ENCODE measurements at places on chromosomes 2 and 18.

DNA sequence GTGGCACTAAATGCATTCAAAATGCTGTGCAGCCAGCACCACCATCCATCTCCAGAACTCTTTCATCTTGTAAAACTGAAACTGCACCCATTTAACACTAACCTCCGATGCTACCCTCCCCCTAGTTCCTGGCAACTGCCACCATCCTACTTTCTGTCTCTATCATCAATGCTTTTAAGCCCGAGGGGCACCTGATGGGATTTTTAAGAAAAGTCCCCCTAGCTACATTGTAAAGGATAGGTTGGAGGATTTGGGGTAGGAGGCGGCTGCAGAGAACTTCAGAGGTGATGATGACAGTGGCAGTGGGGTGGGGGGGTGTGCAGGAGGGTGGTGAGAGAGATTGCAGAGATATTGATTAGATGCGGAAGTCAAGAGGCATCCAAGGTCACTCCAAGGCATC lies 10.8 kb upstream of the YWHAQ start:
- DNase-seq: no peak

- no peak for DNase-seq
These were observed 933 bp upstream of the ADNP2 start for GRCh38 chr18:80108121-80108536.

- no peak for DNase-seq
These were observed 133.9 kb downstream of the TDRD15 start for GRCh38 chr2:21257621-21258020.

GRCh38 chr2:208129744-208130711 lies at the start of gene CRYGC:
Gene CRYGC, minus strand, starts transcription at chr2:208129828. Its CDS starts 36 bp downstream, at chr2:208129792.
- no peak for DNase-seq

- no peak for DNase-seq
These were observed 548.6 kb upstream of the ZEB2 start for GRCh38 chr2:145068509-145068908.

DNA sequence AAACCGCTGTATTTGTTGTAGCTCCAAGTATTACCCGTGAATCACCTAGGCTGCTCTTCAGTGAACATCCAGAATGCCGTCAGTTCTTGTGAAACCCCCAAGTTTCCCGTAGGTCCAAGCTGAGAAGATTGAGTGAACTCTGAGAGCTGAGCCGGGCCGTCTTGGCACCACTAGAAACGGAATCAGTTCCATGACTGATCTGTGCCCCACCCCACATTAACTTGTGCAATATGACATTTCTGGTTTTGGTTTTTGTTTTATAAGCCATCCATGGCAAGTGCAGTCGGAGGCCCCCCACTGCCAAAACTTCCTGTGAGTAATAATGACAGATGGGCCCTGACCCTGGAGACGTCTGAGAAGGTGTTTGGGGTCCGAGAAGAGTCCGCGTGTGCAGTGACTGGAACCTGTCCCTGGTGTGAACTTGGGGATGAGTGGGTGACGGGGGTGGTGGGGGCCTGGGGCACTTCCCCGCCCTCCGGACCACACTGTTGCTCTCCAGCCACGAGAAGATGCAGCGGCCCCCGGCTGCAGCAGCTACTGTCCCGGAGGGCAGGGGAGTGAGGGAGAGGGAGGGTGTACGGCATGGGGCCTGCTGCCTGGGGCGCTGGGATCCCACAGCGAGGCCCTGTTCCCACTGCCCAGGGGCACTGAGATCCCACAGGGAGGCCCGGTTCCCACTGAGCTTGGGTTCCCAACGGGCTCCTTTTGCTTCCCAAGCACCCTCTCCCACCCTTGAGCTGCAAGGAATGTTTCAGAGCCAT lies 26.5 kb downstream of the NFATC1 start:
- no peak for DNase-seq

- no peak for DNase-seq
These were observed 3.7 kb upstream of the SCTR start for GRCh38 chr2:119527999-119528398.

DNA sequence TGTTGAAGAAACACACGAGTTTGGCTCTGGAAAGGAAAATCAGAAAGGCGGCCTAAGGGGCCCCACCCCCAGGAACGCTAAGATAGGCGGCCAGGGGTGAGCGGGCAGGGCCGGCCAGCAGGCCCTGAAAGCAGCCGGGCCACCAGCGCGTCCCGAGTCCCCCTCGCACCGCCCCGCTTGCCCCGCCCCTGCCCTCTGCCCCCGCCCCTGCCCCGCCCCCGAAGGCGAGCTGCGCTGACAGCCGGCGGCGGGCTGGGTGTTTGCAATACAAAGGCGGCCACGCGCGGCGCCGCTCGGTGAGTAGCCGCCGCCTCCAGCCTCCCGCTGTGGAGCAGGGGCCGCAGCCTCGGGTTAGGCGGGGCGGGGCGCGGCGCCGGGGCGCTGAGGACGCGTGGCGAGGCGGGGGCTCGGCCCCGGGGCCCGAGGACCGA lies at the start of gene LPIN1:
LPIN1 (plus strand) TSS at position 257 of the 431 bp plus-strand sequence. CDS start 18,910 bp downstream, outside the sequence.
- DNase-seq: peak; percentile 79

DNA sequence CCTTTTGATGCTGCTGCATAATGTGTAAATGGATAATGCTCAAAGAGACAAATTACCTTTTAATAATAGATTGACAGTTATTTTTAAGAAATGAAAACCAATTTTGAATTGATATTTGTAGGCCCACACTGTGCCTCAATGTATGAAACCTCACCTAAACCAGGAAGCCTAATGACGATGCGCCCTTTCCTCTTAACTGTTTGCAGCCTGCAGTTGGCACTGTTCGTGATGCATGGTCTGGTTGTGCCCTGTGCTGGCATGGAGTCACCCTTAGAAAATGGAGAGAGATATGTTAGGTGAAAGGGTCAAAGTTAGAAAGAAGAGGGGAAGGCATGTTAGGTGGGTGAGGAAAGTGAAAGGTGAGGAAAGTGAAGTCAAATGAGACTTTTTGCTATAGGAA lies 390.2 kb downstream of the PTPRM start:
- no peak for DNase-seq

DNA sequence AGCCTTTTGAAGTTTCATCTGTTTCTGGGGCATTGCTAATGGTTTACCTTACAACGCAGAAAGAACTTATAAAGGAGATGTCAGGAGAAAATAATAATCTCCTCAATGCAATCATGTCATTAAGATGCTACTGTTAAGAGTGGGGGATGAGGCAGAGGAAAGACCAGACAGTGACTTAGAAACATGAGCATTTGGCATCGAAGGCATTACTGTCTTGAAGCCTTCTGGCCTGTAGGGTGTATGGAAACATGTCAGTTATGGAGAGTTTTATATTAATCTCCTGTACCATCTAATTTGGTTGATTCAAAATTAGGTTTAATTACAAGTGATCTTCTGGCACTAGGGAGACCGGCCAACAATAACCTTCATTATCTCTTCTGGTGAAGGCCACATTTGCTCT lies 32.5 kb downstream of the CDC42EP3 start:
- no peak for DNase-seq

DNA sequence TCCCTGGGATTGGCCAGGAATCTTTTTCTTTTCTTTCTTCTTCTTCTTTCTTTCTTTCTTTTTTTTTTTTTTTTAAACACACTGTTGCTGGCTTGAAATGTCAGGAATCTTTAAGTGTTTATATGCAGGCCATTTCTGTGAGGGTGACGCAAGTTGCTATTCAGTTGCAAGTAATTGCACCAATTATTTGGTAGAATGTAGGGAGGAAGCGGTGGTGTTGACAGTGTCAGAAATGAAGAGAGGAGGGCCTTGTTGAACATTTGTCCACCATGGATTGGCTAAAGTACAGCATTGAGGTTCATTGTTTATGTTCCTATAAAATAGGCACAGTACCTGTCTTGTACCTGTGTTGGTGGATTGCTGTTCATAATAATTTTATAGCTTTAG lies 6.5 kb downstream of the RPIA start:
- no peak for DNase-seq

- no peak for DNase-seq
These were observed 42.3 kb downstream of the SPRED2 start for GRCh38 chr2:65390134-65390533.

DNA sequence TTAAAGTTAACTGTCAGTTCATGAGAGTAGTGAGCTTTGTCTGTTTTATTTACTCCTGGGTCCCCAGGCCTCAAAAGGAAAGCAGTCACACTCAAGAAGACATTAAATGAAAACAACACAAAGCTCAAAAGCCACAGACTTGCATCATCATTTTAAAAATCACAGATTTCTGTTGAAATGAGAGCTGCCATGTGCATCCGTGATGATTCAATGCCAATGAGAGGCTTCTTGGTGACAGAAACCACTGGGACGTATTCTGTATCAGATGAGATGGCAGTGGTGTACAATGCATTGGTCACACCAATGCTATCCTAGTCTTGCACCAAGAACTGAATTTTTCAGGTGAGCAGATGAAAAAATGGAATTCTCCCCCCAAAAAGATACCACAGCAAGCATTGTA lies 204.8 kb downstream of the ANAPC1 start:
- no peak for DNase-seq

- no peak for DNase-seq
These were observed 319.9 kb upstream of the THUMPD2 start for GRCh38 chr2:40098786-40099470.

DNA sequence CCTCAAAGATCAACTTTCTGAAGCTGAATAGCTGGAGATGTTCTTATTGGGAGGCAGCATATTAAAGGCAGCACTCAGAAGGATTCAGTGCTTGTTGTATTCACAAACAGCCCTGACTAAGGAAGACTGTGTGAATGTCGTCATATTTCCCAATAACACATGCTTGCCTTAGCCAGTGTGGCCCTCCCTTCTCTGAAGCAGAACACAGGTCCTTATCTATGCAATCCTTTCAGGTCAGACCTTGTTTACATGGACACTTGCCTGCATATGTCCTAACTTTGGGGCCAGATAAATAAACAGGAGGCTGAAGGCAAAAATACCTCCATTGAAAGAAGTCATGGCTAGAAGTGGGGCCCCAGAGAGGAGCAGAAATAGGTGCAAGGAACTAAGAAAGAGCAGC lies 97.2 kb downstream of the SLC4A3 start:
- DNase-seq: no peak

DNA sequence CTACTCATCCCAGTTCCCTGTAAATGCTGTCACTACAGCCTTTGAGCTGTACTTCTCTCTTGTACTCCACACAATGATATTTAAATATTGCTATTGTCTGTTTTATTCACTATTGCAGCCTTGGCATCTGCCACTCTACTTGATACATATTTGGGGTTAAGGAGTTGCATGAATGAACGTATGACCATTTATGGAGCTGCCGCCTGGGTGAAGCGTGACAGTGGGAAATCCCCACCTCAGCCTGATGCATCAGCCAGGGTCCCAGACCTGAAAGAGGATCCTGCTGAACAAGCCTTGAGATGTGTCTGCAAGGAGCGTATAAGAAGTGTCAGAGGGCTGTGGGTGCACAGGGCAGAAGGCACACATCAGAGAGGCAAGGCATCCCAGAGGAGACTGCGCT lies 39.1 kb downstream of the MRPL35 start:
- peak; percentile 31 for DNase-seq

DNA sequence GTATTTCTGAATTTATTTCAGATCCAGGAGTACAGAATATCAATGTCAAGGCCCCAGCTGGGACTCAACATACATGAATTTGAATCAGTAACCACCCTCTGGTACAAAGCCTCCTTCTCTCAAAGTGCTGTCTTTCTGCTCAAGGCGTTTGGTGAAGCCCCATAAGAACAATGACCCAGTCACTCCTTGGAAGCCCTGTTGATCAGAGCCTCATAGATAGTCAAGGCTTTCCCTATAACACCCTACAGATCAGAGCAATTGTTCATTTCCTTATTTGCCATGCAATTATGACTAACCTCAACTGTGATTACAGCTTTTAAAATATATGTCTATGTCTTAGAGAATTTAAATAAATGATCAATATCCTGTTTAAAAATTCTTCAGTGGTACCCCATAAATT lies 159.1 kb upstream of the CREB1 start:
- no peak for DNase-seq

DNA sequence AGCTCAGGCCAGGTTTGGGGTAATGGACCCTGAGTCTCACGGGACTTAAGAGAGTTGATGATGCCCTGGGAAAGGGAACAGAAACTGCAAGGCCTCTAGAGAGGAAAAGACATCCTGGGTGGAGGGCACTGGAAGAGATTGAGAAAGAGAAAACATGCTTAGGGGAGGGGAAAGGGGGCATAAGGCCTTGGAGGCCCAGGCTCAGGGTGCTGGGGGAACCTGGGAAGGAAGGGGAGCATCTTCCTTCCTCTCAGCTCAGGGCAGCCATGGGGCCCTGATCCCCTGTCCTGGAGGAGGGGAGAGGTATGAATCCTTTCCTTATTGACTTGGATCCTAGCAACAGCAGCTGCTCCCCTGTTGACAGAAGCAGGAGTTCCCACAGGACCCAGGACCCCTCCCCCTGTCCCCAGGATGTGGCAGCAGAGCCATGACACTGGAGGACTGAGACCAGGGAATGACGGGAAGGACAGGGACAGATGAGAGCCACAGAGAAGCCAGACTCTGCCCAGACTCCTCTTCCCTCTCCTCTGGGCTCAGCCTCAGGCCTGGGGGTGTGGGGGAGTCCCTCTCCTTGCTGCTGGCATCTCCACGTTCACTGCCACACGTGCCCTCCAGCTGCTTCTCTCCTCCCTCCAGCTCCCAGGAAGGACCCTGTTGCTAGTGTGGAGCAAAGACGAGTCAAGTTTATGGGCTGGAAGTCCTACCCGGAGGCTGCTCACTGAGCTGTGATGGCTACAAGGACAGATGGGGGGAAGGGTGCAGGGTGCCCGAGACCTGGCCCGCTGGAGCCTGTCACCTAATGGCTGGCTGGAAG lies 815 bp downstream of the GPBAR1 start:
- DNase-seq: no peak

GRCh38 chr2:54867457-54867856 lies 144.0 kb downstream of the EML6 start:
- DNase-seq: no peak

- no peak for DNase-seq
These were observed 61.3 kb upstream of the HDAC4 start for GRCh38 chr2:239462191-239462515.

GRCh38 chr2:226440127-226440918 lies 359.3 kb downstream of the IRS1 start:
- no peak for DNase-seq

DNA sequence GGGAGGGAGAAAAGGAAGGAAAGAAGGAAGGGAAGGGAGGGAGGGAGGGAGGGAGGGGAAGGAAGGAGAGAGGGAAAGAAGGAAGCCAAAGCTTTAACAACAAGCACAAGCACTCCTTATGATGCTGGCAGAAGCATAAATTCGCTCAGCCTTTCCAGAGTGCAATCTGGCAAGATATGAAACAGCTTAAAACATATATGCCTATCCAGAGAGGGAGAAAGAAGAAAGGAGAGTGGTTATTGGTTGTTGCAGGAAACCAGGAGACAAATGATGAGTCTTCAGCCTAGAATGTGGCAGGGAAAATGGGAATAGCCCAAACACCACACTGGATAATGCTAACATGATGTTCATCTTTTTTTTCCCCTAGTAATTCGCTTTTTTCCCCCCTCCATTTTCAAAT lies 64.0 kb downstream of the STPG4 start:
- no peak for DNase-seq
